ENCODE measurements at places on chromosomes 4 and X.

DNA sequence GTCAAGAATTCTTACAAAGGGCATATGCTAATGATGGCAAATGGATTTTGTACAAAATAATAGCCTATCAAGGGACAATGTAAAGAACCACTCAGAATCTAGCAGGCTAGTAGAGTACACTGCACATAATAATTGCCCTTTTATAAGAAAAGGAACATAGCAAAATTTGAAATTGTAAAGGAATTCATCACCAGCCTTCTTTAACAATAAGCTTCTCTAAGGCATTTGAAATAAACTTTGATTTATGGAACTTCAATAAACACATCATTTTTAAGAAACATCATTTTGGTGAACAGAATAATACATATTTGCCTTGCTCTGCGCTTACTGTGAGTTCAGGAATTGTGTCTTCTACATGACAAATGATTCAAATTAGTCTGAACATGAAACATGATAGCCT is 9.7 kb upstream of the ATP10D start:
- no peak for DNase-seq

- DNase-seq, result peak; percentile 35
Observed at GRCh38 chrX:111445485-111445884, 33.5 kb upstream of the DCX start.

DNA sequence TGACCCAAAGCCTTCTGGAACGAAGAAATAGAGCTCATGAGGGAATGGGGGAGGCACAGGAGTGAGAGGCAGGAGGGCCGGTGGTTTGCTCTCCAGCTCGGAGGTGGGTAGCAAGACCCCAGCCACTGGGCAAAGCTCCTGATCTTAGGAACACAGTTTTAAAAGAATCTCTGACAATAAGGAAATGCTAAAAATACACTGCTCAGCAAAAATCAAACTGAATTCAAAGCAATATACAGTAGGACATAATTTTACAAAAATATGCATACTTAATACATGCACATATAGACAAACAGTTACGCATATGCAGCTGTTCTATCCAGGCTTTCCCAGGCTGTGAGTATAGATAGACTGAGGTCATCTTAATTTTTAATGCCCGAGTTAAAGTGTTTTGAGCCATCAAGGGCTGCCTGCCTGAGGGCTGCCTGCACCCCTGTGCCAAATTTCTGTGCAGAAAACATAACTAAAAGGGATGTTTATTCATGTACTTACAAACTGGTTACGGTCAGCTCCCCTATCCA is 6.9 kb downstream of the GPR50 start:
- DNase-seq, result no peak

- DNase-seq, result no peak
Observed at GRCh38 chr4:2647403-2648158, 108.6 kb downstream of the TNIP2 start.

DNA sequence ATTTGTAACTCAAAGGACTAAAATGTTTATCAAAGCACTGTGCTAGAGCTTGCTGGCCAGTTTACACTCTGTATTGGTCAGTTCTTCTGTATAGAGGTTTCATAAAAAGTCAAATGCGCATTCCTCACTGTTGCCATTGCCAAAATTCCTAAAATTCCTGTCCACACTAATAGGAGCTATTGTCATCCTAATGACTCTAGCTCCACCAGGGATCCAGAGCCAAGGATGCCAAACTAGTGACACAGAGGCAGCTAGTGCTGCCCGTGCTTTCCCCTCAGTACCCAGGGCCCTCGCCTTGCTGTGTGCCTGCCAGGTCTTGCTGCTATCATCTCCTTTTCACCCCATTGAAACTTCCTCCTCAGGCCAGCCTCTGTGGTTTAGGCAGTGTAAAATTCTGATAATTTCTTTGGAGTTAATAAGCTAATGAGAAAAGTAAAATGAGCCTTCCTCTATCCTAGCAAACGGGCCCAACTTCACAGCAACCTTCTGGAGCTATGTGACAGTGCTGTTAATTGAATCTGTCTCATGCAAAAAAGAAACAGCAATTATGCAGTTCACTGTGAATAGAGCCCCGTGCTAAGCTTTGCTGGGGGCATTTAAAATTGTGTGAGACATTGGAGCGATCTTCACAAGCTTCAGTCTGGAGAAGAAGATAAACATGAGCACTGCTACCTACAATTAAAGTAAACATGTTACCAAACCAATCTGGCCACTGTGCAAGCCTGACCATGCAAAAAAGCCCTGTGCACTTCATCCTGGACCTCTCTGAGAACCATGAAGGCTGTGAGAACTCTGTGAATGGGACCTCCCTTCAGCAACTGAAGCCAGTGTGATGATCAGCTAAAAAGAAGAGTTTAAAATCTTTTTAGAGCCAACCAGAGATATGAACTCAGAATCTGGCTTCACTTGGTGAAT is 43.1 kb upstream of the FGF2 start:
- no peak for DNase-seq

GRCh38 chr4:36196145-36196913 is 48.0 kb downstream of the ARAP2 start:
- no peak for DNase-seq

- no peak for DNase-seq
Observed at GRCh38 chr4:70754470-70754869, 32.7 kb downstream of the RUFY3 start.

GRCh38 chr4:853416-853781 is 27.5 kb upstream of the CPLX1 start:
- DNase-seq, result no peak

- no peak for DNase-seq
Observed at GRCh38 chrX:108412783-108413182, 25.4 kb downstream of the COL4A6 start.

GRCh38 chr4:84531689-84532088 is 32.6 kb upstream of the NKX6-1 start:
- no peak for DNase-seq

DNA sequence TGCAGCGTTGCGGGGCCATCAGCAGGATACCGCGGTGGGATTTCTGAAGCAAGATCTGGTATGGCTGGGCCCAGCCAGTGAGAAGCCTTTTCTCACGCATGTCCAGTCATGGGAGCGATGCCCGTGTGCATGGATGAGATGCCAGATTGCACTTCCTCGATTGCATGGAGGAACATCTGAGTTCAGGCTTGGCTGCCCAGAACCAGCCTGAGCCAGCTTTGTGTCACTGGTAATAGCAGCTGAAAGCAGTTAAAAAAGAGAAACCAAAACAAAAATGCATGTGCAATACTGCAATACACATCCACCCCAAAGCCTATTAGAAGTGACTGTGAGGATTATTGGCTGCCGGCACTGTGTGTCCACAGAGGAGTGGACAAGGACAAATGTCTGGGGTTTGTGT is 59.3 kb downstream of the PSAPL1 start:
- no peak for DNase-seq

DNA sequence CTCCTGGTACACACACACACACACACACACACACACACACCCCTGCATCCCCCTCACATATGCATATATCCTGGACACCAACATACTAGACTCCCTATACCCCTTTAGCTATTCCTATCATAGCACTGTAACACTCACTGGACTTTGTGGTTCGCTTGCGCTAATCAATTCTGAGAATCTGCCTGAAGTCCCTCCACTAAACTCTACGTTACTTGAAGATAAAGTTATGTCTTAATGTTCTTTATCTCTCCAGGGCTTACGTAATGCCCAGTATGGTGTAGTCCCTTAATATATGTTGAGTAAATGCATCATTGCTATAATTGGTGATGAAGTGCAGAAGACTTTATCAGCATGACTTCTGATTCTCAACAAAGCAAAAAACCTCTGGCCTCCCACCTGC is 32.3 kb downstream of the PTCHD1 start:
- DNase-seq, result no peak

- DNase-seq, result no peak
Observed at GRCh38 chr4:99507762-99508161, 3.1 kb upstream of the C4orf17 start.

DNA sequence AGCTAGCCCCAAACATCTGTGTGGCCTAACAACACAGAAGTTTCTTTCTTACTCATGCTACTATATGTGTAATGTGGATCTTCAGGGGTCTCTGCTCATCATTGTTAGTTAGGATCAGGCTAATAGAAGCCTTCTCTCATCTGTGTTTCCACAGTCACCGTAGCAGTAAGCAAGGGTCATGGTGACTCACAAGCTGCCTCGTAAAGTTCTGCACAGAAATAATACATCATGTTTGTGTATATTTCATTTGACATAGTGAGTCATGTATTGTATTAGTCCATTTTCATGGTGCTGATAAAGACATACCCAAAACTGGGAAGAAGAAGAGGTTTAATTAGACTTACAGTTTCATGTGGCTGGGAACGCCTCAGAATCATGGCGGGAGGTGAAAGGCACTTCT is 38.7 kb downstream of the SLC4A4 start:
- DNase-seq, result no peak

GRCh38 chr4:172998527-172999469 is 169.8 kb upstream of the GALNT7 start:
- no peak for DNase-seq

DNA sequence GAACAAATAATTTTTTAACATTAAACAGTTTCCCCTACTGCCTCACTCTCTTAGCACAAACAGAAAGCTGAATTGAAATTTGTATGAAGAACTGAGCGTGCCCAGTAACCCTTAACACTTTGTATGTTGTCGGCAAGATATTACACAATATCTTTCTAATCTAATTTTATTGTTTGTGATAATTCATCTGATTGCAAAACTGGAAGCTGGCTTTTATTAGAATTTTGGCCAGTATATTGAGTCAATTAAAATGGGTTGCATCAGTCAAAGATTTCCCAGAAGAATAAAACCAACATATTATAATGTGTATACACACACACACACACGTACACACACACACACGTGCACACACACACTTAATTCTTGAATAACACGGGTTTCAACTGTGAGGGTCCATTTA is 2332.1 kb downstream of the PCDH7 start:
- DNase-seq, result no peak

- DNase-seq, result no peak
Observed at GRCh38 chr4:95957054-95957453, 117.2 kb downstream of the PDHA2 start.

- no peak for DNase-seq
Observed at GRCh38 chrX:112056476-112056875, 26.1 kb downstream of the TRPC5 start.

- DNase-seq, result no peak
Observed at GRCh38 chr4:5980436-5981155, 37.6 kb downstream of the C4orf50 start.

GRCh38 chrX:133475953-133476352 is 60.7 kb upstream of the GPC4 start:
- no peak for DNase-seq

DNA sequence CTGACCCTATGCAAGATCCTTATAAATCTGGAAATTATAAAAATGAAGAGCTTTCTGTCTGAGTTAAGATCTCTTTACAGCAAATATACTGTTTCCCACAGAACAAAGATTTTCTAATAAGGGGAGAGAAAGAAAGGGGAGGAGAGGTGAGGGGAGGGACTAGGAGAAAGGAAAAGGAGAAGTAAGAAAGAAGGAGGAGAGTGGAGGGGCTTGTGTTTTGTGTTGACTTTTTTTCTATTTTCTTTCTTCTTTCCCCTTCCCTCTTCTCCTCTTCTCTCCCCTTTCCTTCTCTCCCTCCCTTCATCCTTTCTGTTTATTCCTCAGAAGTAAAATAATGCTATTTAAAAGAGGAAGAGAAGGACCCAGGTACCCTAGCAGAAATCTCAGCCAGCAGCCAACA is 6.2 kb downstream of the CXCL6 start:
- no peak for DNase-seq

DNA sequence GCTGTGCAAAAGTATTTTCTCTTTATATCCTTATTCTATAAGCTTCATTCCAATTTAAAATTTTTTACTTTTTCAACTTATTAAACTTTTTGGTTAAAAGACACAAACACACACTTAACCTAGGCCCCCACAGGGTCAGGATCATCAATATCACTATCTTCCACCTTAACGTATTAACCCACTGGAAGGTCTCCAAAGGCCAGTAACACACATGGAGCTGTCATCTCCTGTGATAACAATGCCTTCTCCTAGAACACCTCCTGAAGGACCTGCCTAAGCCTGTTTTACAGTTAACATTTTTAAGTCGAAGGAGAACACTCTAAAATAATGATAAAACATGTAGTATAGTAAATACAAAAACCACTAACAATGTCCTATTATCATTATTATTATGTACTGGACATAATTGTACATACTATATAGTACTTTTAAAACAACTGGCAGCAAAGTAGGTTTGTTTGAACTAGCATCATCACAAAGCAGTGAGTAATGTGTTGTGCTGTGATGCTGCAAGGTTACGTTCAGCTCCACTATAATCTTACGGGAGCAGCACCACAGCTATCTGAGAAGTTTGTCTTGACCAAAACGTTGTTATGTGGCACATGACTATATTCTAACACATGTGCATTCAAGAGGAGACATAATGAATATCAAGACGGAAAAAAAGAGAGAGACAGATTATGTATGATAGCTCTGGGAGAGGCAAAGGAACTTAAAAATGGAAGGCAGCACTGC is 33.7 kb downstream of the DHX15 start:
- DNase-seq, result no peak

- peak; percentile 4 for DNase-seq
Observed at GRCh38 chr4:155544547-155544946, 122.1 kb upstream of the GUCY1A1 start.

GRCh38 chr4:76585897-76586360 is 150.9 kb downstream of the SHROOM3 start:
- peak; percentile 23 for DNase-seq

All from anterior cingulate cortex (tissue), 58 donors.